ENCODE measurements at places on chromosomes 2 and 18. TPM values are rescaled to one million over a fixed set of nuclear protein-coding genes. Genes with fewer than 3 reads are reported as not detected.

The STEAP3 gene
- total RNA-seq, result 4.7 TPM

The ARHGAP15 gene
- 4.4 TPM for total RNA-seq

The PSMA8 gene
- total RNA-seq, result not detected

The RAPGEF4 gene
- 16.1 TPM for total RNA-seq

The FAHD2A gene
- total RNA-seq, result 34.2 TPM

The STPG4 gene
- not detected for total RNA-seq

The LRPPRC gene
- total RNA-seq, result 39.7 TPM

The PREPL gene
- total RNA-seq, result 48.2 TPM

All from uterus (tissue), 4 donors.